Activated CD4-positive, alpha-beta T cell treated with anti-CD3 and anti-CD28 coated beads, Interleukin-2, amount 50 U/mL, for 48 hours (primary cell): ENCODE measurements at places on chromosomes 12 and 14.

DNA sequence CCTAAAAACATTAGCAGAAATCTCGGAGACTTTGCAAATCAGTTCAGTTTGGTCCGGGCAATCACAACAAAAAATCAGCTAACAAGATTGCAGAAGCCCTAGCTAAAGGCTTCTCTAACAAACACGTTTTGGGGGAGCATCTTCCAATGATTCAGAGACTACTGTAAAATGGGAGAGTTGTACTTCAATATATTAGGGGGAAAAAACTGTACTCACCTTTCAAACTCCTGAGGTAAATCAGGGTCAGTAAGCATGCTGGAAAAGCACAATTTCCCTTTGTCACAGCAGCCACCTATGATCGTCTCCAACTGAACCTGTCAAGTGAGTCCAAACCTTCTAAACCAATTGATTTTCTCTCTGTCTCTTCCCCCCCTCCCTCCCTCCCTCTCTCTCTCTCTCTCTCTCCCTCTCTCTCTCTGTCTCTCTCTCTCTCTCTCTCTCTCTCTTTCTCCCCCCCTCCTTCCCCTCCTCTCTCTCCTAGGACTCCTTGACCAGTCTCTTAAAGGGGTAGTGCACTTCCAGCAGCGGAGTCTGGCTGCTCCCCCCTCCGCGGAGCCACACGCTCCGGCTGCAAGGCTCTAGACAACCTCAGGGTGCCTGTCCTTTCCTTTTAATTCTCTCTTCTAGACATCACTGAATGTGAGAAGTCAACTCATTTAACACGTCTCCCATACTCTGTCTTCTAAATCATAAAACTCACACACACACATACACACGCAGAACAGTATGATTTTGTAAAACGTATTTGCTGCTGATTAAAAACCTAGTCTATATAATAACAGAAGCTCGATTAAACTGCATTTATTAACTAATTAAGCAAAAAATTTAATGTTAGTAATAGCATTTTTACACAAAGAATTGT is at the start of gene SOX5:
Gene SOX5 (minus strand): TSS at position 323 of the 862 bp plus-strand sequence. CDS start 69 bp downstream, at position 254.
- no peak for DNase-seq

DNA sequence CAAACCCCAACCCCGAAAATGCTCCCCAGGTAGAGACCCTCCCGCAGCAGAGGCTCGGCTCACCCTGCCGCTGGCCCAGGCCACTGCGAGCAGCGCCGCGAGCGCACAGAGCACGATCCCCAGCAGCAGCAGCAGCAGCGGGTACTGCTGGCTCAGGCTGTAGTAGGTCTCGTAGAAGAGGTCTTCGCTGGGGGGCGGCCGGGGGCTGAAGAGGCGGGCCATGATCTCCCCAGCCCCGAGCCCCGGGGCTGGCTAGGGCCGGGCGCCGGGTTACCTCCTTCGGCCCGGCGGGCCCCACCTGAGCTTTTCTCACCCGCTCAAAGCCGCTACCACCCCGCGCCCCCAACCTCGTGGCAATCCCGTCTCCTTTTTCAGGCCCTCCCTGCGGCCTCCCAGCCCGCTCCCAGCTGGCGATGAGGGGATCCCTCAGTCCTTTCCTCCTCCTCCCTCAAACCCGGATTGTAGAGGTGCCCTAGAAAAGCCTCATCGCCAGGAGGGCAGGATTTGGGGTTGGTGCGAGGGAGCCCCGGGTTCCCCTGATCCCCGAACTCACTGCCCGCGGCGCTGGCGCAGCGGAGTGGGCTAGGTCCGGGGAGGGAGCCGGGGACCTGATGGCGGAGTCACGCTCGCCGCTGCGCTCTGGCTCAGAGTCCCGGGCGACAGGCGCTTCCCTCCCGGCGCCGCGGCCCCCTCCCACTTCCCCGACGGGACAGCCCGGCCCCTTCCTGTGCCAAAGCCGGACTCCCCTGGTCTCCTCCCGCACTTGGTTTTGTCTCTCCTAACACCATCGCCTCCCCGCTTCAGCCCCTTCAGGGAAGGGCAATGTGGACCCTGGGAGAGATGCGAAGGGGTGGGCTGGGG is at the start of gene ADCY4:
Gene ADCY4 (minus strand): TSS at position 641 of the 861 bp plus-strand sequence. CDS start 419 bp downstream, at position 222.
- DNase-seq: no peak

DNA sequence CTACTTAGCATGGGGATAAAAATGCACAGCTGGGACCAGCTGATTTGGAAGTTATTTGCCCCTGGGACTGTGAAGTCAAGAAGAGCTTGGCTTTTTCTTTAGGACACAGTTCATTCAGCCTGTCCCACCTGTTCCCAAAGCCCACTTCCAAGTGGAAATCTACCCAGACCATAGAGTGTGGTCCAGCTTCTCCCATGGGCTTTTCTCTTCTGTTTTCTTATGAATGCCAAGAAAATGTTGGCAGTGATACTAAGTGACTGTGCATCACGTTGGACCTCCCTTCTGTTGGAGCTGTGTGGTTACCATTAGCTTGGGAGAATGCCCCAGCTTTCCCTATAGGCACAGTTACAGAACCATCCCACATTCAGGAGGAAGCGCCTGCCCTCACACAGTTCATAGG is 89.4 kb downstream of the NT5DC3 start:
- no peak for DNase-seq

GRCh38 chr12:88866881-88867280 is 286.6 kb upstream of the KITLG start:
- DNase-seq: no peak

DNA sequence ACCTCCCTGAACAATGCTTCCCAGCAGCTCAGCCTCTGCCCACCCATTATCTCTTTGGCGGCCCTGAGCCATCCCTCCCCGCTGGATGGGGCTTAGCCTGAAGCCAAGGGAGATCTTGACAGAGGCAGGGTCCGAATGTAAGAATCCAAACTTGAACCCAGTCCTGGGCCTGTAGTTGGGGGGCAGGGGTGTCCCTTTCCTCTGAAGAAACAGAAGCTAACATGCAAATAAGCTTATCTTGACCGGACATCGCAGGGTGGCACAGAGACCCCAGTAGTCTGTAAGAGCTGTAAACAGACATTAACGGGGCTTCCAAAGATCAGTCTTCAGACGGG is 6.0 kb downstream of the DLK1 start:
- DNase-seq: no peak

- no peak for DNase-seq
Observed at GRCh38 chr12:59583003-59583712, 12.7 kb upstream of the SLC16A7 start.

DNA sequence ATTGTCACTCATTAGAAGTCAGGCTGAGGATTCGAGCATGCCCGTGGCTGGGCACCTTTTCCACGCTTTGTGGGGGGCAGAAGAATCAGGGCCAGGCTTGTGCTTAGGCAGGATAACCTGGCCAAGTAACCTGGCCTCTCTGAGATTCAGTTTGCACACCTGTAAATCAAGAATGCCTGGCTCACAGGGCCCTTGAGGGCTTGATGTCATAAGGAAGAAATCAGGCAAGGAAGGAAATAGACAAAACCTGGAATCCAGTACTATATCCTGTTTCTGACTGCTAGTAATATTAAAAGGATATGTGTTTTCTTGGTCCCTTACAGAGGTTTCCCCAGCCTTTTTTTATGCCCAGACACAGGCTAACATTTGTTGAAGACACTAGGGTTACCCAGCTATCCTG is 91.9 kb downstream of the SAMD4A start:
- no peak for DNase-seq

GRCh38 chr14:77761205-77761931 is 412 bp upstream of the SNW1 start:
- no peak for DNase-seq
